HT-29 (cell line): ENCODE measurements at places on chromosomes 13 and 19. TPM values are rescaled to one million over a fixed set of nuclear protein-coding genes. Genes with fewer than 3 reads are reported as not detected.

GRCh38 chr13:40388617-40389016, 277.8 kb downstream of the FOXO1 start:
- DNase-seq = no peak

POLR2I gene
- total RNA-seq = 397 and 423 TPM in 2 replicates

GRCh38 chr13:67099494-67099893, 130.6 kb downstream of the PCDH9 start:
- no peak for DNase-seq

CLDND2 gene
- 0.81 and 1.8 TPM in 2 replicates for total RNA-seq

GRCh38 chr19:18774782-18775444, 16.2 kb downstream of the COMP start:
- no peak for DNase-seq

- peak; percentile 92 for DNase-seq
Measured at GRCh38 chr13:106103779-106104178, 431.7 kb downstream of the EFNB2 start.

GRCh38 chr19:11142528-11143171, 12.9 kb downstream of the SPC24 start:
- DNase-seq = peak; percentile 90

GRCh38 chr19:38055010-38055409, 148.0 kb downstream of the SIPA1L3 start:
- no peak for DNase-seq

EXOC3L2 gene
- not detected in 2 replicates for total RNA-seq

ADM5 gene
- total RNA-seq = 9.2 and 10.0 TPM in 2 replicates

DCT gene
- total RNA-seq = not detected in 2 replicates

DNA sequence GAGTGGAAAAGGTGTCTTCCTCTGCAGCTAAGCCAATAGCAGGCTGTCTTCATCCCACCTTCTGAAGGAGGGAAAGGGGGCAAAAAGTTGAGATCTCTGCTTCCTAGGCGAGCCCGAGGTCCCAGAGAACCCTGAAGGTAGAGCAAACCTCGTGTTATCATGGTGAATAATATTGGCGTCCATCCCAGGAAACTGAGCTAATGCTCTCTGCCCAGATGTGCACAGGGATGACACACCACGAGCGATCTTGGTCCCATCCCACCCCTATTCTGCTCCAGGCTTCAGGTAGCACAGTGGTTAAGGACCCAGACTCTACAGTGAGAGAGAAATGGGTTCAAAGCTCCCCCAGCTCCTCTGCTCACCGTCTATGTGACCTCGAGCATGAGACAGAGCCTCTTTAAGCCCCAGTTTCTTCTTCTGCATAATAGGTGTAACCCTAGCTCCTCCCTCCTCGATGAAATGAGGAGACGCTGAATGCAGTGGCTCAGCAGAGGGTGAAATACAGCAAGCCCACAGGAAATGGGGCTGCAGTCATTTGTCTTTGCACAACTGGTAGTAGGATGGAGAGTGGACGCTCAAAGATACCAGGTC, 9.9 kb upstream of the CEACAM20 start:
- DNase-seq = no peak

GRCh38 chr13:77345150-77345780, 18.4 kb upstream of the MYCBP2 start:
- no peak for DNase-seq

SBK2 gene
- total RNA-seq = not detected in 2 replicates

UPK1A gene
- total RNA-seq = not detected in 2 replicates

DNA sequence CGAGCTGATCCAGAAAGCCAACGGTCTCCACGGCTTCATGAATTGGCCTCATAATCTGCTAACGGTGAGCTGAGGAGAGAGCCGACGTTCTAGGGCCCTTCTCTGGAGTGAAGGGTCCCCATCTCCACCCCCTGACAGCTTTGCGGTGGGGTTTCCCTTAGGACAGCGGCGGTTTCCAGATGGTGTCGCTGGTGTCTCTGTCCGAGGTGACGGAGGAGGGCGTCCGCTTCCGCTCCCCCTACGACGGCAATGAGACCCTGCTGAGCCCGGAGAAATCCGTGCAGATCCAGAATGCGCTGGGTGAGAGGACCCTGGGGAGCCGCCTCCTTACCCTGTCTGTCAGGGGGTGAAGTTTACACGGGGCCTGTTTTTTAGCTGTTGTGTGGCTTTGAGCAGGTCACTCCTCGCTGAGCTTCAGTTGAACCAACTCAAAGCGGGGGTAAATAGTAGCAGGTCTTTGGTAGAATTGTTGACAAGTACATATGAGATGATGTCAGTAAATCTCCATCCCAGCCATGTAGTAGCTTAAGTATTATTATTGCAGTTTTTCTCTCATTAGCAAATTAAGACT, 801 bp downstream of the QTRT1 start:
- DNase-seq = no peak

DNA sequence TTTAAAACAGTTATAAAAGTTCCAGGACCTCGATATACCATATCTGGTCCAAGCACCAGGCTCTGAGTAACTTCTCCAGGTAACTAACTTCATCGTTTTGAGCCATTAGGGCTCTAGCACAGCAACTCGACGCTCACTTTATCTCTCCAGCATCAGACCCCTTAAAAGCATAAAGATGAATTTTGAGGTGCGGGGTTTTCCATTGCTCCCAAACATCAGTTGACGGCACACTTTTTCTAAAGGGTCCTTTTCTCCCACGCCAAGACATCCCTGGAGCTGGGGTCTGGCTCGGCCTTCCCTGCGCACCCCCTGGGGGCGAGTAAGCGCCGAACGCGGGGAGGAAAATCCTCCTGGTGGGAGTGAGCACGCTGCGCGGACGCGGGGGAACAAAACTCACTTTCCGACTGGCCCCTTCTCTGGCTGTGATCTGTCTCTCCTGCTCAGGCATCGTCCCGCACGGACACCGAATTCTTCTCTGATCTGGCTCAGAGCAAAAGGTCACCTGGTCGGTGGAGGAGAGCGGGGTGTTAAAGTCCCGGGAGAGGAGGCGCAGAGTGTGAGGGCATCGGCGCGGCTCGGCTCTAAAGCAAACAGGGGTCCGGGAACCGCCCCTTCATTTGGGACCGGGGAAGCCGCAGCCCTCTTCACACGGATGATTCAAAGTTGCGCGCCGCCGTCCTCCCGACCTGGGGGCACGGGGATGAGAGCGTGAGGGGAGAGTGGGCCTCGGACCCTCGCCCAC, at the start of gene ATP7B:
Gene ATP7B (minus strand): TSS at position 561 of the 742 bp plus-strand sequence. CDS start 113 bp downstream, at position 448.
- DNase-seq = no peak

TIMM13 gene
- 154 and 163 TPM in 2 replicates for total RNA-seq

GRCh38 chr13:39887387-39887786, 231.9 kb downstream of the COG6 start:
- no peak for DNase-seq

DNA sequence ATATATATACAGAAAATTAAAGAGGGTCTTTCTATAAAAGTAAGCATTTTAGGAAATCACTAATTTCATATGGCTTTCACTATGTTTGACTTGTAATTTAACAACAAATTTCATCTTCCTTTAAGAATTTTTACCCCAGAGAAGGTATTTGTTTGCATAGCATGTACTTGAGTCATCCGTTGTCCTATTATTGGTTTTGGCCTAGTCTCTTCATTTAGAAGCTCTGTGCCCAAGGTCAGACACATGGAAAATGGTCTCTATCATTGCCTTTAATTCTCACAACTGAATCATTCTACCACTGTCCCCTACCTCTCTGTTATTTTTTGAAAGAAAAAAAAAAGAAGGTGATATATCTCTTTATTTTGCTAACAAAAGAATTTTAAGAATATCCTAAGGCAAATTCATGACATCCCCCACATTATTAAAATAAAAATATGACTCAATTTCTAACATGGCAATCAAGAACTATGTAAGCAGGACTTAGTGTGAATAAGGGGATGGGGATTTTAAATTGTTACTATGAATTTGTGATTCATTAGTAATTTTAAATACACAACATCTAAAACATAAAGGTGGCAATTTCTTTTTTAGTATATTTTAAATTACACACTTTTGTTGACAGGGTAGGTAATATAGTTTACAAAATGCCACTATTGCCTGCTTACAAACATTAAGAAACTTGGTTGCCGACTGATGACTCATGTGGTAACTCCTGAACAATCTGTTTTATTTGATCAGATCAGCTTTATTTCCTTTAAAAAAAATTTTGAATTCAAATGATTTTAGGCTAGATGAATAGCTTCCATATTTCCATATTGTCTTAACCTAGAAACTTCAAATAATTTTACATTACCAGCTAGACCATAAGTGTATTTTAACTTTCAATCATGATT, 13.9 kb downstream of the SLITRK5 start:
- no peak for DNase-seq

SLC25A41 gene
- 0.08 and 0.13 TPM in 2 replicates for total RNA-seq

LENG9 gene
- 40.2 and 46.4 TPM in 2 replicates for total RNA-seq

DNA sequence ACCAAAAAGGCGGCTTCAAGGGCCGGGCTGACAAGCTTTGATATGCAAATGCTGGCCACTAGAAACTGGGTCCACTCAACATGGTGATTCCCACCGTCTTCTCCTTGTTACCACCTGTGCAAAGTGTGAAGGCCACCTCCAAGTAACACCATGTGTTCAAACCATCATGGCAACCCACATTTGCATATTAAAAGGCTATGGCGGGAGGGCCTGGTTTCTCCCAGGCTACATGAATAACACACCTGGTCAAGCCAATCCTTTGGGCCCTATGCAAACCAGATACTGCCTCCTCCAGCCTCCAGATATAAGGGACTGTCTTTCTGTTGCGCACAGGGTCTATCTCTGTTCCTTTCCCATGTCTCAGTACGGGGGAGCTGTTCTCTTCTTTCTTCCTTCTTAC, 36.6 kb upstream of the ZSCAN5A start:
- no peak for DNase-seq

NKG7 gene
- not detected in 2 replicates for total RNA-seq

DNA sequence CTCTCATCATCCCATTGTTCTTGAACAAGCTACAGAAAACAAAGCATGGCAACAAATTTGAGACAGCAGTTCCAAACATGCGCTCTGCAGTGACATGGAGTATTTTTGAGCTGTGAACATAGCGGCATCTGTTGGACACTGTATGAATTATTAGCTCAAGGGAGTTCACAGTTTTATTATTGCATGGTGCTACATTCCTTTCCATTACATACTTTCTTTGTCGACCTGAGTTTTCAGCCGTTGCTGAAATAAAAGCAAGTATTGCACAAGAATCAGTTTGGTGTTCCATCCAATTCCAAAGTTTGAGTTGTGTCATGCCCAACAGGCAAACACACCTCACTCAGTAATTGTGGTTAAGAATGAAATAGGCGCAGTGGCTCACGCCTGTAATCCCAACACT, 30.1 kb upstream of the METTL21C start:
- DNase-seq = peak; percentile 75

DNA sequence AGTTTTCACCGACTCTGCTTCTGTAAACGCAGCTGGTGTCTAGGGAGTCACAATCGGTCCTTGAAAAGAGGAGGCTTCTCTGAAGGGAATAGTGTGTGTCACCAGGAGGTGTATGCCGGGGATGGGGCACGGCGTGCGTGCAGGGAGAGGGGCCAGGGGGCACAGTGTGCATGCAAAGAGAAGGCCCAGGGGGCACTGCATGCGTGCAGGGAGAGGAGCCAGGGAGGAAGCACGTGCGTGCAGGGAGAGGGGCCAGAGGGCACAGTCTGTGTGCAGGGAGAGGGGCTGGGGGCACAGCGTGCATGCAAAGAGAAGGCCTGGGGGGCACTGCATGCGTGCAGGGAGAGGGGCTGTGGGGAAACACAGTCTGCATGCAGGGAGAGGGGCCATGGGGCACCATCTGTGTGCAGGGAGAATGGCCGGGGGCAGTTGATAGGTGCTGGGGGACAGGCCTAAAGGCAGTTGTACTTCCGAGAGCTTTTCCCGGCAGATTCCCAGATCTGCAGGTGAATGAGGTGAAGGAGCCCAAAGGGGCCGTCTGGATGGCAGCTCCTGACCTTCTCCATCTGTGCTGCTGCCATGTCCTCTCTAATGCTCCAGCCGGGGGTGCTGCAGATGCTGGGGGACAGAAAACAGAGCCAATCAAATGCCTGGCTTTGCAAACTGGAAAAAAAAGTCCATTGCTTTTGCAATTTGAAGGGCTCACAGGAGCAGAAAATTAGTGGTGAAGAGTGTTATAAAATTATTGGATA, 36.4 kb downstream of the ATP11A start:
- no peak for DNase-seq

TEX30 gene
- total RNA-seq = 15.4 and 19.4 TPM in 2 replicates

DNA sequence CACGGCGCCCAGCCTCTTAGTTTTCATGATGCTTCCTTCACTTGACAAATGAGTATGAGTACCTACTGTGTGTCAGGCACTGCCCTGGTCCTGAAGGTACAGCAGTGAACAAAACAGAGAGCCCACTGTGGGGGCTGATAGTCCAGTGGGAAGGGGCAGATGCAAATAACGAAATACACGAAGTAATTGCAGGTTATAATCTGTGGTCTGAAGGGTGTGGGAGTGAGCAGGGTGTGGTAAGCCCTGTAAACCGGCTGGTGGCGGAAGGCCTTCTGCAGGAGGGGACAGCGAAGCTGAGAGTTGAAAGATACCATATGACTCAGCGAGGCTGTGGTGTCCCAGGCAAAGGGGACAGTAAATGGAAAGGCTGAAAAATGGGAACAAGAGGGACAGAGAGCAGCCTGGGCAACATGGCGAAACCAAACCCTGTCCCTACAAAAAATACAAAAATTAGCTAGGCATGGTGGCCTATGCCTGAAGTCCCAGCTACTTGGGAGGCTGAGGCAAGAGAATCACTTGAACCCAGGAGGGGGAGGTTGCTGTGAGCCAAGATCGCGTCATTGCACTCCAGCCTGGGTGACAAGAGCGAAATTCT, 60.5 kb downstream of the MAP4K1 start:
- peak; percentile 45 for DNase-seq

GRCh38 chr19:13068085-13068846, 34.4 kb downstream of the LYL1 start:
- no peak for DNase-seq

DNA sequence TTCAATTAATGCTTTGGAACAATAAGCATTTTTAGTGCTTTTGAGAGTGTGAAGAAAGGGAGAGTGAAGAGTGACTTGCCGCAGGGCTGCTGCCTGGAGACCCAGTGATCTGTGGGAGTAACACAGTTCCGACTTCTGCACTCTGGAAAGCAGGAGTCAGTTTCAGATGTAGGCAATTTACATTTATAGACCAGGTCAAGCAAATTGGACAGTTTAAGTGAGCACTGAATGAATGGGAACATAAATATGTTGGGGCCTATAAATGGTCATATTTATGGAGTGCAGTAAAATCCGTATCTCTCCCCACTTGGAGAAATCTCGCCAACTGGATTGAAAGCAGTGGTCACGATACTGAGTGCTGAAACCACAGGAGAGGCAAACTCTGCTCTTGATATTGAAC, 9.4 kb upstream of the SHISA2 start:
- no peak for DNase-seq

- DNase-seq = no peak
Measured at GRCh38 chr19:3830621-3831589, 37.9 kb downstream of the ZFR2 start.

IGFLR1 gene
- total RNA-seq = 10.0 and 13.4 TPM in 2 replicates

GRCh38 chr19:12792051-12792852, 966 bp downstream of the JUNB start:
- DNase-seq = peak; percentile 55

CXCL17 gene
- 0.61 TPM in 1 of 2 replicates, not detected in the other for total RNA-seq

GRCh38 chr13:109760402-109760801, 26.0 kb downstream of the IRS2 start:
- no peak for DNase-seq

UQCRFS1 gene
- total RNA-seq = 68.6 and 69.8 TPM in 2 replicates
